ENCODE measurements at places on chromosomes 6 and 20.

- DNase-seq: no peak
Observed at GRCh38 chr6:42403421-42403820, 48.3 kb downstream of the TRERF1 start.

DNA sequence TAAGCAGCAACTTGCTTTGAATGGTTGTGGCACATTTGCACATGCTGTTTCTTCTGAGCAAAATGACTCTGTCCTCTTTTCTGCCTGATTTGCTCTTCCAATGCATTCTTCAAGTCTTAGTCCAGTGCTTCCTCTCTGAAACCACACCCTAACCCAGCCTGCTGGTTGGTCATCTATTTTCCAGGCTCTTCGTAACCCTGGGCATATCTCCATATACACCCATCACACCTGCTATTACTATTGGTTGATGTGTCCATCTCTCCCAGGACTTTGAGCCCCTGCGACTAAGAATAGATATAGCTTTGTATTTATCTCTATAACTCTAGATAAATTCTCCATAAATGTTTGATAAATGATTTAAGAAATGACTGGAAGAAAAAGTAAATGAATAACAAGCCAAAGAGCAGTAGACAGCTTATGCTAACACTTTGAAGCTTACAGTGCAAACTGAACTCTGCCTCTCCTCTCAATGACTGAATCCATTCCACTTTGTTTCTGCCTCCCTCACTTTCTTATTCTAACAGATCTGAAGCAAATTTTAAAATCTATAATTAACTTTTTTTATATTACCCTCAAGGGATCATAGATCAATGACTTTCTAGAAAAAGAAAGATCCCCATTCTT lies 59.7 kb upstream of the NT5E start:
- DNase-seq: no peak

- DNase-seq: no peak
Observed at GRCh38 chr6:102742754-102743356, 1349.3 kb downstream of the GRIK2 start.

DNA sequence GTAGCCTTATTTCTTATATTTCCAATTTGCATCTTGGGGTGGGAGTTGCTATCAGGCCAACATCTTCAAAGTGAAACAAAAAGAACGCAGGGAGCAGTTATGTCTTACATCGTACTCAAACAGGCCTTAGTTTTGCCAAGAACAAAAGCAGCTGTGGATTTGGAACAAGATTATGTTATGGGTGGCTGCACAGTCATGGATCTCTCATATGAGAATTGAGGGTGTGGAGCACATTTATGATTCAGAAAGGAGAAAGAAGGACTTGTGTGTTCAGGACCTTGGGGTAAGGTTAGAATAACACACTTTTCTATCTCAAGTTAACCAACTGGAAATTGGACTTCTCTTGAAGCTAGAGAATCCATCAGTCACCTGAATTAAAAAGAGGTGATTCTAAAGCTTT lies 259.9 kb downstream of the FOXA2 start:
- DNase-seq: no peak

DNA sequence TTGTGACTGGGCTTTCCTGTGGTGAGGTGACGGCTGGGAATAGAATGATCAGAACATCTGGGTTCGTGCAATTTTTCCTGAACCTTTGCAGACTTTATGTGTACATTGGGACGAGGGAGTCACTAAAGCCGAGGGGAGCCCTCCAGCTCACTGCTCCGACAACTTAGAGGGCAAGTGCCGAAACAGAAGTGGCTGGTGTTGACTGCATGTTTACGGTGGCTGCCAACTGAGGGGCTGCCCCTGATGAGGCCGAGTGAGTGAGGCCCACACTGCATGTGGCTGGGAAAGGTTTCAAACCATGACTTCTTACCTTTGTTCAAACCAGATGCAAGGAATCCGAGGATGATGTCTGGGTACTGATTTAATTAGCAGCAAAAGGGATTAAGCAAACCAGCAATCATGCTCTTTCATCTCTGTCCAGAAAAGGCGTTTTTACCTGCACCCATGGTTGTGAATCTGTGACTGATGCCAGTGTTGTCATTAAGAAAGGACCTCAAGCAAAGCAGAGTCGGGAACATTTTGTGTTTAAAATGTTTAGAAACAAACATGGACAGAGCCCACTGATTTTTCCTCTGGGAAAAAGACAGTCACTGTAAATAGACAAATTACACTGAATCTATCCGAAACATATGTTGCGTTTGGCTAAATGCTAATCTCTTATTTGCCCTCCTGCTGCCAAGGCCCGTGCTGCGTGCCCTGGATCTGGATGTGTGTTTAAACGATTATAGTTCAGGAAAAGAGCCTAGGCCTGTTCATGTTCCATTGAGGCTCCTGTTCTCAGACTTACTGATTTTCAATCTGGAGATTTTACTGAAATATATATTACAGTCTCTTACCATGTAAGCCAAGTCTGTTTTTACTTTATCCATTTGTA lies 105.1 kb downstream of the UST start:
- DNase-seq: no peak

GRCh38 chr20:62117658-62118057 lies 4.6 kb upstream of the LSM14B start:
- no peak for DNase-seq

- no peak for DNase-seq
Observed at GRCh38 chr6:43547222-43547621, 28.6 kb downstream of the XPO5 start.

- DNase-seq: no peak
Observed at GRCh38 chr6:54448617-54449016, 140.4 kb downstream of the TINAG start.

DNA sequence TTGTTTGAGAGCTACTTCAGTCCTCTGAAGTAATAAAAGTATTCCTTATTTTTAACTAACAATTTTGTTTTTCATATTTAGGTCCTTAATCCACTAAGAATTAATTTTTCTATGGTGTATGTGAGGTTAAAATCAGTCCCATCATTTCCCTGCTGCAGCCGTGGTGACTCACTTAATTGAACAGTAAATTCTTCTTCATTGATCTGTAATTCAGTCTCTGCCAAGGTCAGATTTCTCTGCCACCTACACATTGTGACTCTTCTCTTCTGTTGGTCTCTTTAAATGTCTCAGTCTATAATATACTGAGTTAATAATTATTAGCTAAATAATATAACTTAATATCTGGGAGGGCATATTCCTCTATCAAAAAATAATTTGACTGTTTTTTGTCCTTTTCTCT lies 262.3 kb downstream of the UTRN start:
- DNase-seq: no peak

- DNase-seq: no peak
Observed at GRCh38 chr6:139653111-139653510, 278.7 kb upstream of the CITED2 start.

Data from hippocampal formation (tissue), 2 donors.